ENCODE measurements at places on chromosomes 12 and 14. TPM values are rescaled to one million over a fixed set of nuclear protein-coding genes. Genes with fewer than 3 reads are reported as not detected.

GRCh38 chr14:58876608-58877007 lies 238.8 kb downstream of the DACT1 start:
- H3K4me1 ChIP-seq, result peaks cover 23% of the 10 kb centered on the region
- no peak overlapping the region for H3K4me3 ChIP-seq
- H3K27ac ChIP-seq, result no peak overlapping the region
- no peaks in the 10 kb centered on the region for H3K36me3 ChIP-seq

GRCh38 chr12:12883369-12884001 lies 7.9 kb upstream of the GPRC5A start:
- H3K4me1 ChIP-seq, result peaks cover 52% of the 10 kb centered on the region
- H3K36me3 ChIP-seq, result no peaks in the 10 kb centered on the region
- peak overlapping the region; percentile 92 for H3K27ac ChIP-seq
- H3K27me3 ChIP-seq, result no peaks in the 10 kb centered on the region

GRCh38 chr12:107978641-107979040 lies 150.4 kb upstream of the WSCD2 start:
- no peak overlapping the region for H3K27ac ChIP-seq
- peaks cover 32% of the 10 kb centered on the region for H3K27me3 ChIP-seq
- no peaks in the 10 kb centered on the region for H3K4me1 ChIP-seq

DNA sequence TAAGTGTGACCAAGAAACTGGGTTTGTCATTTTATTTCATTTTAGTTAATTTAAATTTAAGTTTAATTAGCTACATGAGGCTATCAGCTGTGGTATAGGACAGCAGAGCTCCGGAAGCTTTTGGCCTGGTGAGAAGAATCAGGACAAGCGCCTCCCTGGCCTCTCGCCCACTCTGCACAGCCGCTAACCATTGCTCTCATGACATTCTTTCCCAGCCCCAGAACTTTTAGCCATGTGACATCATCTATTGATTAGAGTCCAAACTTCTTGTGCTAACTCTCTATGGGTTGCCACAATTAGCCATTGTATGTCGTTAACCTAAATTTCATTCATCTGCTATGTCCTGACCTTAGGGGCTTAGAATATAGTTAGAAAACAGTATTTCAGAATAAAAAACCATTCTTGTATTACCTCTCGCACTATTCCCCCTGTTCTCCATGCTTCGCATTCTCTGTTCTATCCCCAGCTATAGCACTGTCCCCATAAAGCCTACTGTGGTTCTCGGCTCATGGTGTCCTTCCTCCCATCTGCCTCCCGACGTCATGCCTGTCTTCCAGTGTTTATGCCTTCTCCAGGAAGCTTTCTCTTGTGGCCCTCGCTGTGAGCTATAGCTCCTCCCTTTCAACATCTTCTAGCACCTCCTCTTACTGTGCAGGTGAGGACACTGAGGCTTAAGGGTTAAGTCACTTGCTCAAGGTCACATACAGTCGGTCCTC lies 23.5 kb downstream of the SSH1 start:
- H3K36me3 ChIP-seq, result peaks cover 28% of the 10 kb centered on the region
- no peak for DNase-seq

- peak; percentile 53 for DNase-seq
- peak overlapping the region; percentile 38 for H3K4me3 ChIP-seq
- no peaks in the 10 kb centered on the region for H3K27me3 ChIP-seq
- H3K4me1 ChIP-seq, result peaks cover 51% of the 10 kb centered on the region
Measured at GRCh38 chr14:53999061-53999488, 42.5 kb upstream of the BMP4 start.

DNA sequence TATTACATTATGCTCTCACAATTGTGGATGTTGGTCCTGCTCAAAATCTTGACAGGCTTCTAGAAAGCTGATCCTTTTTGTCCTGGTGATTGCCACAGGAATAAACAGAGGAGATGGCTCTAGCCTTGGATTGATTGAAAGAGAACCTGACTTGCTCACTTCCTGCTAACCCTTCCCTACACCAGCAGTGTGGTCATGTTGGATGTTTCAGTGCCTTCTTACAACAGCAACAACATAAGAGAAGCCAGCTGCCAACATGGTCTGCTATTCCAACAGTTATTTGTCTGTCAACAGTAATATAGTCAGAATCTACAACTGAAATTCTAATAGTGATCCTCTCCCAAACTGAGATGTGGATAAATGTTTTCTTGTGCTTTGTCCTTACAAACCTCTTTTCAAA lies 311.6 kb upstream of the DIO2 start:
- DNase-seq, result no peak
- H3K27ac ChIP-seq, result no peak overlapping the region
- H3K4me3 ChIP-seq, result no peak overlapping the region
- H3K27me3 ChIP-seq, result no peaks in the 10 kb centered on the region
- H3K4me1 ChIP-seq, result no peaks in the 10 kb centered on the region

DNA sequence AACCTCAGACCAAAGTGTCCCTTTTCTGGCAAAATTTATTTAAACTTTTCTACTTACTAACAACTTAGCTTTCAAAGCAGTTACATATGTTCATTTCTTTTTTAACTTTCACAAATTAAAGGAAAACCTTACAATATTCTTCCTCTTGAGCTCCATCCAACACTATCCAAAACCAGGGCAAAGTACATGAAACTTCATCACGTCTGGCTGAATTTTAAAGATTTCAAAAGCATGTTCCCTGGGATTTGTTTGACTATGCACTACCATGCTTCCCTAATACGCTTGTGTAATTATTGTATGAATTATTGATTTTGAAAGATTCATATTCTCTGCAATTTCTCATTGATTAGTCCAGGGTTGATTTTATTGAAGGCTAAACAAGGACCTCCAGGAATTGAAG lies 343.1 kb upstream of the TMPO start:
- no peaks in the 10 kb centered on the region for H3K27me3 ChIP-seq
- H3K27ac ChIP-seq, result no peak overlapping the region
- no peaks in the 10 kb centered on the region for H3K36me3 ChIP-seq
- no peak overlapping the region for H3K4me3 ChIP-seq
- H3K4me1 ChIP-seq, result no peaks in the 10 kb centered on the region

DNA sequence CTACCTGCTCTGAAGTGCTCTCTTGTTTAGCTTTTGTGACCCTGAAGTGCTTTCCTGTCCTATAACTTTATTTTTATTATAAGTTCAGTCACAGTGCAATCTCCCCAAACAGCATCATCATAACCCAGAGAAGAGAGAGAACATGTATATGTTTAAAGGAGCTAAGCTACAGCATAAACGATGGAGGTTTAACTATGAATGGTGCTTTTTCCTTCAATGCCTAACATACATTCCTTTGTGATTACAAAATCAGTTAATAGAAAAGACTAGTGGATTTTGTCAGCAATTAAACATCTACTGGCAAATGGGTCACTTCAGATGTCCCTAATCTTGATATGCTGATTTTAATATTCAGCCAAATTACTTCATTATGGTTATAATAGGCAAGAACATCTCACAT lies 46.4 kb downstream of the ZFYVE21 start:
- peaks cover 26% of the 10 kb centered on the region for H3K4me1 ChIP-seq
- no peak overlapping the region for H3K4me3 ChIP-seq
- H3K27ac ChIP-seq, result peak overlapping the region; percentile 28
- H3K36me3 ChIP-seq, result peaks cover 11% of the 10 kb centered on the region
- DNase-seq, result no peak

DNA sequence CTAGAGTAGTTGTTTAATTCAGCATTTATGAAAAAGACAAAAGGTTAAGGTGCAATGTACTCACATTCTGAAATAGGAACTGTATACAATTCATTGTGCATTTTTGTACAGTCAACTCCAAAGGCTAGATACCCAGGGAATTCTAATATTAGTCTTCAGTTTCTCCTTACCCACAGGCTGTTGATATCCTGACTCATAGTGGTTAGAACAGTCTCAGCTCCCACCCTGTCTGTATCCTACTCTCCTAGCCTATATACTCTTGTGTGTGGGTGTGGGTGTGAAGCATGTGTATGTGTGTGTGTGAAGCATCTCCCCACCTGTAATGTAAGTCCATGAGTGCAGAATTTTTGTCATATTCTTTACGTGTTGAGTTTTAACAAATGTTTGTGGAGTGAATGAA lies 229.5 kb downstream of the NAV3 start:
- H3K4me3 ChIP-seq, result no peak overlapping the region
- DNase-seq, result no peak
- H3K36me3 ChIP-seq, result no peaks in the 10 kb centered on the region
- no peaks in the 10 kb centered on the region for H3K27me3 ChIP-seq

GRCh38 chr12:131190965-131191364 lies 237.3 kb downstream of the ADGRD1 start:
- H3K4me3 ChIP-seq, result no peak overlapping the region
- no peaks in the 10 kb centered on the region for H3K4me1 ChIP-seq
- no peak for DNase-seq
- H3K36me3 ChIP-seq, result no peaks in the 10 kb centered on the region
- no peak overlapping the region for H3K27ac ChIP-seq

DNA sequence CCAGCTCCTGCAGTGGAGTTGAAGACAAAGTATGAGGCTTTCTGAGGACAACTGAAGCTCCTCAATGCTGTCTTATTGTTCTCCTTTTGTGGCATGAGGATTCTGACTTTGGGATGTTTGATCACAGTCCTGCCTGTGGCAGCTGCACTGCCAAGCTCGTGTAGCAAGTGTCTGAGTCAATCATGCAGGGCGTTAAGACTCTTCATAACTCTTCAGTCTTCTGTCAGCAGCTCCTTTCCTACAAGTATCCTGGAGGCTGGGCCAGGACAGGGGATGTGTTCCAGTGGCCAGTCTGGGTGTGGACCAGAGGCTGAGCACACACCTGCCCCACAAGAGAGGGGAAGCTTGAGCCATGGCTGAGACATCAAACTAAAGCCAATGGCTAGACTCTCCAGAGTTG lies 94.3 kb downstream of the PELI2 start:
- no peak for DNase-seq
- H3K27ac ChIP-seq, result no peak overlapping the region
- peaks cover 4% of the 10 kb centered on the region for H3K27me3 ChIP-seq
- H3K4me3 ChIP-seq, result no peak overlapping the region

DNA sequence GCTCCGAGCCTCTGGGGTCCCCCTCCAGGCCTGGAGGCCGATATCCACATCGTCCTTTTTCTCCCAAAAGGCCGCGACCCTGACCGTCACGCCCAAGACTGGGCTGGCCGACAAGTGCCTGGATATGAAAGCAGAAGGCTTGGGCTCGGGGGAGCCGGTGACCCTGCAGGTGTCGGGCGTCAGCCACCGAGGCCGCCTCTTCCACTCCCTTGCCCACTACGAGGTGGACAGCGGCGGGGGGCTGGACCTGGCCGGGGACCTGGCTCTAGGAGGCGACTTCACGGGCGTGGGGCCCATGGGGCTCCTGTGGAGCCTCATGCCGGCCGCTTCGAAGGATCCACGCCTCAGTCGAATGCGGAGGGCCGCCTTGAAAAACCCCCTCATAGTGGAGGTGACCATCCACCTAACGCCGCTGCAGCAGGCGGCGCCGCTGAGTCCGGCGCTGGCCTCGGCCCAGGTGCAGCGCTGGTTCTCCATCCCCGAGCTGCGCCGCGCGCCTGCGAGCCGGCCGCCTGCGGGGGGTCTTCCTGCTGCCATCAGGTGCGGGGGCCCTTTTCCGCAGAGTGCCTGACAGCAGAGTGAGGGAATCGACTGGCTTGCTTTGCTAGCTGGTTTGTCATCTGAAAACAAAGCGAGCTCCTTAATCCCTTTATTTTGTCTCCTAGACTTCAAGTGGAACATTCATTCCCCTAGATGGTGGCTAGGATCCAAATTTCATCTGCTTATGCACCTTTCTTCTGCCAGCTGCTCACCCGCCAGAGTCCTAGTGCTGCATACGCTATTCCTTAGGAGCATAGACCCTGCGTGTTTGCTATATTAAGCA lies 10.6 kb upstream of the DNAL1 start:
- peaks cover 17% of the 10 kb centered on the region for H3K27me3 ChIP-seq
- peak overlapping the region; percentile 68 for H3K4me3 ChIP-seq
- no peak overlapping the region for H3K27ac ChIP-seq

- H3K4me1 ChIP-seq, result peaks cover 24% of the 10 kb centered on the region
- H3K27me3 ChIP-seq, result no peaks in the 10 kb centered on the region
- no peak overlapping the region for H3K4me3 ChIP-seq
- no peak overlapping the region for H3K27ac ChIP-seq
- DNase-seq, result no peak
Measured at GRCh38 chr12:109948368-109948767, 47.8 kb downstream of the GIT2 start.

DNA sequence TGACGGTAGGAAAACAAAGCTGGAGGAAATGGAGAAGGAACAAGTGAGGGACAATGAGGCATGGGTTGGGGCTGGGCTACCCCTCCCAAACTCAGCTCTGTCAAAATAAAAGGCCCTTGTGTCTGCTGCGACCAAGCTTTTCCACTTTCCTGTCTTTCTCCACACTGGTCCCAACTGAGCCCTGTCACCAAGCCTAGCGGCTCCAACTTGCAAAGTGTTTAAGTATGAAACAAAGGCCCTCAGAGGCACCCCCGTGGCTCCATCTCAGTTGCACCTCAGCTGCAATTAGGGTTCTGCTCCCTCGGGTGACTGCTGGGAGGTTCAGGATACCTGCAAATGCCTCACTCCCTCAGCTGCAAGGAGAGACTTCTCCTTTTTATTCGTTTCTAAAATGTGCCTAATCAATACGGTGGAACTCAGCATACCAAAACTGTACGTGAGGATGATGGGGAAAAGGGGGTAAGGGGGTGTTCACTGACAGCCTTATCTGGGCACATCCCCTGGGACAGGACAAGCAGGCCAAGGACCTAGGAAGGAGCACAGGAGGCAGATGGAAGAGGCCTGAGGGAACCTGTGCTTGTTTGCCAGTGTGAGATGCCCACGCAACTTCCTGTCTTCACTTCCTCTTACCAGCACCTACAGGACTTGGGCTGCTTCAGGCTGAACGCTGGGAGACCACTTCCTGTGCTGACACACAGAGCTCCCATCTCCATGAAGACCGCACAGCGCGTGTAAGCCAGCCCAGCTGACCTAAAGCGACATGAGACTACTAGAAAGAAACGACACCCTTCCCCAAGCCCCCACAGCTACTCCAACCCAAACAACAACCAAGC lies 8.9 kb downstream of the VAMP1 start:
- no peaks in the 10 kb centered on the region for H3K27me3 ChIP-seq
- DNase-seq, result no peak
- H3K36me3 ChIP-seq, result peaks cover 6% of the 10 kb centered on the region
- no peaks in the 10 kb centered on the region for H3K4me1 ChIP-seq
- no peak overlapping the region for H3K27ac ChIP-seq

The ADGRD1 gene
- 5.5 TPM for total RNA-seq

The DPPA3 gene
- 0.81 TPM for total RNA-seq

The INSM2 gene
- total RNA-seq, result not detected

The TAS2R10 gene
- total RNA-seq, result 2.5 TPM

The NR1H4 gene
- 0.81 TPM for total RNA-seq

The PLEKHD1 gene
- 0.20 TPM for total RNA-seq

The LRTM2 gene
- not detected for total RNA-seq

The PPFIBP1 gene
- total RNA-seq, result 101 TPM
